T-helper 17 cell (primary cell): ENCODE measurements at places on chromosomes 7 and 10. TPM values are rescaled to one million over a fixed set of nuclear protein-coding genes. Genes with fewer than 3 reads are reported as not detected.

- DNase-seq = no peak
Observed at GRCh38 chr7:2399848-2400587, 3.4 kb upstream of the CHST12 start.

- DNase-seq = no peak
Observed at GRCh38 chr7:80140388-80140787, 5.8 kb downstream of the GNAI1 start.

GRCh38 chr10:24390746-24391145 is 181.8 kb downstream of the KIAA1217 start:
- DNase-seq = no peak

The DPYSL4 gene
- total RNA-seq = 0.52 TPM
